ENCODE measurements at places on chromosomes 3 and 15.

DNA sequence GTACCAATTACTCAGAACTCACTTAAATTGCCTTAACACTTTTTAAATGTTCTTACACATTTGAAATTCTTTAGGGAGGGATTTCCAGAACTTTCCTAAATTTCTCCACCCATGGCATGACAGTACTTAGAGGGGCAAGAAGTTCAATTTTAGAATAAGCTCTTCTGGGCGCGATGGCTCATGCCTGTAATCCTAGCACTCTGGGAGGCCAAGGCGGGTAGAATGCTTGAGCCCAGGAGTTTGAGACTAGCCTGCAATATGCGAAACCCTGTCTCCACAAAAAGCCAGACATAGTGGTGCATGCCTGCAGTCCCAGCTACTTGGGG, 10.6 kb downstream of the FAM131A start:
- no peak for DNase-seq

GRCh38 chr3:190697901-190698300, 164.6 kb downstream of the GMNC start:
- no peak for DNase-seq

GRCh38 chr15:41836073-41836472, 2.6 kb upstream of the PLA2G4B start:
- no peak for DNase-seq

- DNase-seq, result no peak
These were observed 42.5 kb downstream of the CHCHD6 start for GRCh38 chr3:126746395-126747177.
